ENCODE measurements at places on chromosomes 6 and 20.
A peak's percentile ranks its signal among the peaks of the same experiment; 100 is the strongest.

GRCh38 chr6:6557886-6558285 lies 30.6 kb upstream of the LY86 start:
- DNase-seq, result no peak

GRCh38 chr20:8271727-8272126 lies 139.7 kb downstream of the PLCB1 start:
- DNase-seq, result no peak

DNA sequence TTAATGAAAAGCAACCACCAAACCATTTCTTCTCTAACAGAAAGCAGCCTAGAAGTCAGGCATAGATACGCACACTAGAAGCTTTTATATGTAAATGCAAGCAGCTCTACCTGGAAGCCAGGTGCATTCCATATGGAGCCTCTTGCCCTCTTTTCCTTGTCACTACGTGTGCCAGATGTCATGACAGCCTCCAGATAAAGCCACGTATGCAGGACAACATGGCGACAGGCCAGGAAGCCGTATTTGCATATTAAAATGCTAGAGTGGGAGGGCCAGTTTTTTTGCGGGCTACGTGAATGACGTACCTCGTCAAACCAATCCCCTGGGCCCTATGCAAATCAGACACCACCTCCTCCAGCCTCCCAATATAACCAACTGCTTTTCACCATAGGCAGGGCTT lies 308.1 kb upstream of the SPTLC3 start:
- no peak for DNase-seq

DNA sequence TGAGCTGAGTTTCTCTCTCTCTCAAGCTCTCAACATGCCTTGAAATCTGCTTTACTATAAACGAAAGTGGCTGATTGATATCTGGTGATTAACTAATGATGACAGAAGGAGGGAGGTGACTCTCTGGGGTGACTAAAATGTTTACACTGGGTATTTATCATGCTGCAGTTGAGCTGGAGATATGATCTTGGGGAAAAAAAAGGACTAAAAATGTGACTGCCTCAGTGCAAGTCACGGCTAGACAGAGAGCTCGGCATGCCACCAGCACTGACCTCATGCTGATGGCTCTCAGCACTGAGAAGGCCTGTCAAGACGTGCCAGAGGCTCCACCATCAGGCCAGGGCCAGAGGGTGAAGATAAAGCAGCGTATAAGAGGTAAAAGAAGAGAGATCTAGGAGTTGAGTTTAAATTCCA lies 103.1 kb upstream of the SPACA1 start:
- peak; percentile 30 for DNase-seq

- DNase-seq, result no peak
These were observed 46.2 kb upstream of the ARMH2 start for GRCh38 chr6:24844903-24845302.

GRCh38 chr20:9581509-9581908 lies 67.1 kb downstream of the LAMP5 start:
- no peak for DNase-seq

- no peak for DNase-seq
These were observed 112.8 kb downstream of the DACT2 start for GRCh38 chr6:168206661-168207274.

All from mucosa of descending colon (tissue), 3 donors.